ENCODE measurements at places on chromosomes 6 and 20.
A peak's percentile ranks its signal among the peaks of the same experiment; 100 is the strongest.

DNA sequence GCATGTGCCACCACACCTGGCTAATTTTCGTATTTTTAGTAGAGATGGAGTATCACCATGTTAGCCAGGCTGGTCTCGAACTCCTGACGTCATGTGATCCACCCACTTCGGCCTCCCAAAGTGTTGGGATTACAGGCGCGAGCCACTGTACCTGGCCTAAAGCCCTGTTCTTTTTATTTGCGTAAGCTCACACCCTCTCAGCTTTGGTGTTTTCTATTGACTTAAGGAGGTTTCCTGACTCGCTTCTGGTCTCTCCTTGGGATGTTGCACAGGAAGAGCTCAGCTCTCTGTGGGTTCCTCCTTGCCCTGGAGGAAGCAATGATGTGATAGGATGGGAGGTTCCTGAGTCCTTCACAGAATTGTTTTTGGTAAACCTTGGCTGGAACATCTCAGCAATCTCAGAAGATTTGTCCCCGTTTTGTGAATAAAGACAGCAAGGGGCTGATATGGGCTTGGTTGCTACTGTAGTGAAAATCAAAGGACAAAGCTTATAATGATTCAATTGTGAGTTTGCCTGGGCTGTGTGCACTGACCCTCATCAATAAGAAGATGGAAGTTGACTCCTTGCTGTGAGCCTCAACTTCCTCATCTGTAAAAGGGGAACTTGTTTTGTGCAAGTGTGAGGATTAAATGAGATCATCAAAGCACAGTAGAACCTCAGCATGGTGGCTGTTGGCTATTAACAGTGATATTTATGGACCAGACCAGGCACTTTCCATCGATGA lies 27.0 kb downstream of the TOX2 start:
- DNase-seq: no peak

DNA sequence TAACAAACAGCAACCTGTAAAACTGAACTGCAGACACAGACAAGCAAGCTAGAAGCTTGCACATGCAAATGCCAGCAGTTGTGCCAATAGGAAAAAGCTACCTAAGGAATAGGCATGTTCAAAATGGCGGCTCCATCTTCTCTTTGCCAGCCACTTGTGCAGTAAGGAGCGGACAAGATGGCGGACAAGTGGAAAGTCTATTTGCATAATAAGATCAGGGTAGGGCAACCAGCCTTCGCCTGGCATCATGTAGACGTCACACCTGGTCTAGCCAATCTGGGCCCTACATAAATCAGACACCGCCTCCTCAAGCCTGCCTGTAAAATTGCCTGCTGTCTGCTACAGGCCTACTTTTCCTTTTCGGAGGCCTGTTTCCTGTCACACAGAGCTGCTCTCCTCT lies 18.0 kb downstream of the C6orf52 start:
- DNase-seq: no peak

DNA sequence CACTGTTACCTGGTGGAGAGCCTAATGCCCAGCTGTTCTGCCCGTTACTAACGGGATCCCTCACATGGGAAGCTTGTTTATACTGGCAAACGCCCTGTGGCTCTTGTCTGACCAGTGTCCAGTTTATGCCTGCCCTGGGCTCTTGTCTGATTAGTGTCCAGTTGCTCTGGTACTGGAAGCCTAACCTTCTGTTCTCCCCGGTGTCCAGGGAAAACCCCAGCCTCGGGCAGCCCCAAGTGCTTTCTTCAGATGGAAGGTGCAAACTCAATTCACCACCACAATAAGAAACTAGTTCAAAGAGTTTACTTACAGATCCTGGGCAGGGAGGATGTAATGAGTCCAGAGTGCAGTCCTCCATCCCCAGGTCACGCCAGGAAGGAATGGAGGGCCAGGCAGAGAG lies 148.4 kb downstream of the TBXT start:
- no peak for DNase-seq

- DNase-seq: peak; percentile 71
These were observed 69.6 kb downstream of the JAG1 start for GRCh38 chr20:10603971-10604864.

DNA sequence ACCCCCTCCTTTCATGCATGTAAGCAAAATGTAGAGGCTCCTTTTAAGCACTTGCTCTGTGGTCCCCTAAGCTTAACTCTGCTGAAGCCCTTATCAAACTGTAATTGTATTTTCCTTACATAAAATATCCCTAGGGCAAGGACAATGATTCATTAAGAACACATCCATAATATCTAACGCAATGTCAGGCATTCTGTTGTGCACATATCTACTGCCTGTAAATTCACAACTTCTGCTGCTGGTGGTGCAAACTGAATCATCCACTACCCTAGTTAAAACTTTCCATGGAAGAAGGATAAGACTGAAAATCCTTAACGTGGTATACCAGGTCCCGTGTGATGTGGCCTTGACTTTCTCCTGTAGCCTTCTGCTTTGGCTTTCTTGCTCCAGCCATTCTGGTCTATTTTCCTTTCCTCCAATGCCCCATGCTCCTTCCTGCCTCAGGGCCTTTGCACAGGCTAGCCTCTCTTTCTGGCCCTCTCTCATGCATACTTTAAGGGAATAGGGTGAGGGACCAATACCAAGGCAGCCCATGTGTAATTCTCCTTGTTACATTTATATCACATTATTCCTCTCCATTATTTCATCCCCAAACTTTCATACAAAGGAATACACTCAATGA lies 113.6 kb upstream of the ZFP64 start:
- no peak for DNase-seq

DNA sequence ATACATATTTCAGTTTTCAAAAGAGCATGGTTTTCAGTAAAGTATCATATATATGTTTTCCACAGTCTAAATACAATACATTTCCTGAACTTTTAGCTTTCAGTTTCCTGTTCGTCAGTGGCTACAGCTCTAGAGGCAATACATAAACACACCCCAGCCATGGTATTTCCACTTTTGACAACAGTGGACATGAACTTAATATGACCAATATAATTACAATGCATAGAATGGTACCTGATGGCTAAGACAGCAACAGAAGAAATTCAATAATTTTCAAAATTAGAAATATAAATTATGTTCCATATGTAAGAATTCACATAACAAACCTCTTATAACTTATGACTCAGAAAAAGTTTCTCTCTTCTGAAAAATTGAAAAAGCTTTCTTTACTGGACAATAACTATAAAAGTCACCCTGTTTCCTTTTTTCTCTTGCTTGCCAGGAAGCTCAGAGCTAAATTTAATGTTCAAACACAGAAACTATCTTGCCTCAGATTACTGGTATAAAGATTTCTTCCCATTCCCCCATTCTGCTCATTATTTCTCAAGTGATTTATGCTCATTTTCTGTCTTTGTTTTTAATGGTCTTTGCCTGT lies 19.2 kb downstream of the FKBP5 start:
- DNase-seq: peak; percentile 48

DNA sequence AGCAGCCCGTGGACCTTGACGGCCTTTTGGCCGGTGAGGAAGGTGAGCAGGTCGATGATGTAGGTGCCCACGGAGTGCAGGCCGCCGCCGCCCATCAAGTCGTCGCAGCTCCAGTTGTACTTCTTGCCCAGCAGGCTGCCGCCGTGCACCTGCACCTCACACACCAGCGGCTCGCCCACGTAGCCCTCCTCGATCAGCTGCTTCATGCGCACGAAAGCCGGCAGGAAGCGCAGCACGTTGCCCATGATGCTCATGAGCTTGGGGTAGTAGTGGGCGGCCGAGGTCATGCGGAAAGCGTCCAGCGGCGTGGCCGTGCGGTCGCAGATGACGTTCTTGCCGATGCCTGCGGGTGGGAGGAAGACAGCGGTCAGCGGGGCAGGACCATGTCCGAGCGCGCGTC lies 37.0 kb upstream of the TBC1D7 start:
- DNase-seq: no peak

DNA sequence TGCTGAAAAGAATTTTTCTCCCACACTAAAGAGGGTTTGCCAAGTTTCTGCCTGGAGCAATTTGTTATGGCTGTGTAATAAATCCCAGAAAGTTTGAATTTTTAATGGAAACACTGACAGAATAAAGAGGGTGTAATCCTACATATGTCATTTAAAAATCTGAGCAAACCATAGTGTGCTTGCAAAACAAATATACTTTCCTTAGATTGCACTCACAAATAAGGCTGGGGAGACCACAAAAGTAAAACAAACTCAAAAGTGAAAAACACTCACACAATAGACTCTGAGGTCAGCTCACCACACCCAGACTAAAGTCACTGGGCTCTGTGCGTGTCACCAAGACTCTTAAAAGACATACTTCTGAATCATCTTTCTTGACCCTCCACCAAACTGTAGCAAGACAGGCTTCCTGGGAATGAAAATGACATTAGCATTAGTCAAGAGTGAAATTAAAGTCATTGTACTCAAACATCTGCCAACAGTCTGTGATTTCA lies 4.8 kb upstream of the ATXN1 start:
- peak; percentile 54 for DNase-seq

DNA sequence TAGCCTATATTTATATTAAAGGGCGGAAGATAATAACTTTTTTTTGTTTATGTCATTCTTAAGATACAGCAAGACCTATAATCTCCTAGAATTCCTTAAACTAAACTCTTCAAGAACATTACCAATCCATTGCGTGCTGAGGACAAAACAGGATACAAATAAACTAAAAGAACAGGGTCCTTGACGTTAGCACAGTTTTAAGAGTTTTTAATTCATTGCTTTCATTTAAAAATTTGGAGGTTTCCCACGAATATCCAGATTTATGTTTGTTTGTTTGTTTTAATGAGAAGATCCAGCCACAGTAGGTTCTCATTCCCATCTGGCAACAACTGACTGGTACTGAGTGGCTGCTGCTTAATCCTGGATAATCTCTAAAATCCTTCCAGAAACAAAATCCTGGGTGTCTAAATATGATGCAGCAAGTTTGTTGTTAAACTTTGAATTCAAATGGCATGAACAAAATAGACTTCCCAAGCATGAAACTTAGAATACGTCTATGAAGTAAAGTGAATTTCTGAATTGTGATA lies 153.7 kb downstream of the HACE1 start:
- DNase-seq: no peak

- no peak for DNase-seq
These were observed 474.9 kb upstream of the GJE1 start for GRCh38 chr6:141657812-141658211.

GRCh38 chr6:131717836-131718542 lies 7.2 kb upstream of the CTAGE9 start:
- no peak for DNase-seq

Data from ACHN (cell line).